Neural crest cell (in vitro differentiated cells): ENCODE measurements at places on chromosomes 3 and 15. TPM values are rescaled to one million over a fixed set of nuclear protein-coding genes. Genes with fewer than 3 reads are reported as not detected.

CHST13 gene
- total RNA-seq: 0.19 TPM in 1 of 2 replicates, not detected in the other

TRAIP gene
- total RNA-seq: 33.4 and 38.1 TPM in 2 replicates

VEPH1 gene
- 8.0 and 8.8 TPM in 2 replicates for total RNA-seq

CISH gene
- total RNA-seq: 8.1 and 8.6 TPM in 2 replicates

DNA sequence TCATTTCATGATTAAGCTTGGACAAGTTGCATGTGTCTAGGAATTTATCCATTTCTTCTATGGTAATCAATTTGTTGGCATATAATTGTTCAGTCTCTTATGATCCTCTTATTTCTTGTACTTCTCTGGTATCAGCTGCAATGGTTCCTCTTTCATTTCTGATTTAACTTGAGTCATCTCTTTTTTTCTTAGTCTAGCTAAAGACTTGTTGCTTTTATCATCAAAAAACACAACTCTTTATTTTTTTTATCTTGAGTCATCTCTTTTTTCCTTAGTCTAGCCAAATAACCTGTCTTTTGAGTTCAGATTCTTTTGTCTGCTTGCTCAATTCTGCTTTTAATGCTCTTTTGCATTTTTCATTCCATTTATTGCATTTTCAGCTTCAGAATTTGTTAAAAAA is 37.3 kb downstream of the UBE3A start:
- DNase-seq: no peak
- no peak overlapping the region for H3K4me3 ChIP-seq
- H3K27ac ChIP-seq: no peak overlapping the region
- peaks cover 54% of the 10 kb centered on the region for H3K36me3 ChIP-seq
- peaks cover 6% of the 10 kb centered on the region for H3K4me1 ChIP-seq

GRCh38 chr15:36498916-36499315 is 80.5 kb upstream of the CDIN1 start:
- H3K27ac ChIP-seq: no peak overlapping the region
- no peaks in the 10 kb centered on the region for H3K27me3 ChIP-seq
- H3K4me1 ChIP-seq: peaks cover 26% of the 10 kb centered on the region

DNA sequence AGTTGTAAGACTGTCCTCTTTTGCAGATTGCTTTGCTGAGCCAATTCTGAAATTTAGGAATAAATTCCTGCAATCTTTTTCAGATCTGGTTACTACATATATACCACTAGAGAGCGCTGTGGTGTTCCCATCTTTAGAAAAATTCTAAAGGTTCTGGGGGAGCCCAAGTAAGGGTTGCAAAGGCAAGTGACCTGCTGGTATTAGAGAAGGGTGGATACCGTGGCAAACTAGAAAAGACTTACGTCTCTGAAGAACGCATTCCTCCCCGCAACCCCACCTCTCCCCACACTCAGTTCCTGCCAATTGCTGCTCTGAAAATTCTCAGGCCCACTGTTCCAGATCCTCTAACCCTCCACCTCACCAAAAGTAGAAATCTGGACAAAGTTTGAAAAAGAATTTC is 48.5 kb downstream of the EFHB start:
- H3K27me3 ChIP-seq: no peaks in the 10 kb centered on the region
- H3K36me3 ChIP-seq: no peaks in the 10 kb centered on the region
- no peaks in the 10 kb centered on the region for H3K4me1 ChIP-seq
- DNase-seq: no peak

- no peak overlapping the region for H3K27ac ChIP-seq
- H3K27me3 ChIP-seq: no peaks in the 10 kb centered on the region
- peaks cover 11% of the 10 kb centered on the region for H3K36me3 ChIP-seq
These were observed 275.2 kb upstream of the CBLB start for GRCh38 chr3:106144030-106144429.

GRCh38 chr15:79811406-79812405 is 85.1 kb downstream of the MTHFS start:
- H3K27me3 ChIP-seq: no peaks in the 10 kb centered on the region
- H3K4me1 ChIP-seq: no peaks in the 10 kb centered on the region
- no peak overlapping the region for H3K4me3 ChIP-seq
- no peaks in the 10 kb centered on the region for H3K36me3 ChIP-seq
- no peak for DNase-seq
- H3K27ac ChIP-seq: no peak overlapping the region

DNA sequence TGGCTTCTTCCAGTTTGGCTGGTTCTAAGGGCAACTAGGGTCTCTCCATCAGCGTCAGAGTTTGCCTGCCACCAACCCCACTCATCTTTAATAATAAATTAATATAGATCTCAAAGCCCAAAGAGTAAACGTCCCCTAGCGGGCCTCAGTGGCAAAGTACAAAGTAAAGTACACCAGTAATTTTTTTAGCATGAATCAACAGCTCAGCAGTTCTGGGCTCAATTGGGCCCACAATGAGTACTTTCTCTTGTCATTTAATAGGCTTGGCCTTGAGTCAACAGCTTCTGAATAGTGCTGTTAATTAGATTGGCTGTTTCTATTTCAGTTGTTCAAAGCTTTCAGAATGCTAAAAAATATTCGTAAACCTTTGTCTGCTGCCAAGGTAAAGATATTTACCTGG is 89.0 kb upstream of the PFN2 start:
- no peak overlapping the region for H3K27ac ChIP-seq
- H3K4me1 ChIP-seq: peaks cover 20% of the 10 kb centered on the region
- DNase-seq: no peak
- H3K36me3 ChIP-seq: no peaks in the 10 kb centered on the region

GRCh38 chr3:24296441-24297205 is 198.0 kb downstream of the THRB start:
- H3K4me1 ChIP-seq: peaks cover 6% of the 10 kb centered on the region
- H3K27ac ChIP-seq: no peak overlapping the region

GRCh38 chr3:107153981-107154380 is 223.3 kb upstream of the CCDC54 start:
- no peaks in the 10 kb centered on the region for H3K27me3 ChIP-seq
- no peak overlapping the region for H3K4me3 ChIP-seq
- no peak for DNase-seq
